ENCODE measurements at places on chromosomes 11 and 22.

DNA sequence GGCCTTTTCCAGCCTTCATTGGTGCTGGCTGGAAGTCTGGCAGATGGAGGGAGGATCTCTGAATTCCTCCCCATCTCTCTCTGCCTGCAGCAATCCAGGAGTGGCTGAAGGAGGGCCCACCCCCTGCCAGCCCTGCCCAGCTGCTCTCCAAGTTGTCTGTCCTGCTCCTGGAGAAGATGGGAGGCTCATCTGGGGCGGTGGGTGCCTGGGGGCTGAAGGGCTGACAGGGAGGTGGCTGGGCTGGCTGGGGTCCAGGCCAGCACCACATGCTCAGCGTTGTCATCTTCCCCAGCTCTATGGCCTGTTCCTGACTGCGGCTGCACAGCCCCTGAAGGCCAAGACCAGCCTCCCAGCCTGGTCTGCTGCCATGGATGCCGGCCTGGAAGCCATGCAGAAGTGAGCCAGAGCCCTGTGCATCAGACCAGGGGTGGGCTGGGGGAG is 12.2 kb downstream of the TKFC start:
- DNase-seq: no peak

- DNase-seq: no peak
Observed at GRCh38 chr11:11996321-11997048, 11.9 kb downstream of the DKK3 start.

DNA sequence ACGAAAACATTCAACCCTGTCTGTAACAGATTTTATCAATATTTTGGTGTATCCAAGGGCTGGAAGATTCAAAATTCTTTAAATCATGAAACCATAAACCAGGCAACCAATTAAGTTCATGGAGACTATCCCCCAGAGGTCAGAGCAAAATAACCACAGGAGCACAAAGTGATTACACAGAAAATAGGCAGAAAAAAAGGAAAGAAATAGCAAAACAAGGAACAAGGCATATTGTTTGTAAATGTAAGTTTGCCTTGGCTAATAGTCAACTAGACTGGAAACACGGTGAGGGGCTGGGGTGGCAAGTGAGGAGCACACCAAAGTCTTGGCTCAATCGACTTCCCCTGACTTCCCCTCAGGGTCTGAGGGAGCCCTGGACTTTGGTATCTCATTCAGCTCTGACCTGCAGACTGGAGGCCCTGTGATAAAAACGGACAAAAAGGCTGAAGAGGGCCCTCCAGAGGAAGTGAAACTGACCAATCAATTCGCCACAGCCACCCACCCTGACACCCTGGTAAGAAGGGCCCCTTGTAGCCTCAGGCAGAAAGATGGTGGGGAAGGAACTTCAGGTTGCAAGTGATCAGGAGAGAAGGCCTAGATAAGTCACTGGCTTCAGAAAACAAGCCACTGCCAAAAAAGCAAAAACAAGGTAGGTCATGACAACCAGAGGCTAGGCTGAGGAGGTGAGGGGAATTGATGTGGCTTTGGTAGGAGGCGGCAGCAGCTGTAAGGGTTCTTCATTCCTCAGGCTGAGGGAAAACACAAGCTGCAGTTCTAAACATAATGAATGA is 1.8 kb downstream of the SIK3 start:
- DNase-seq: peak; percentile 64

DNA sequence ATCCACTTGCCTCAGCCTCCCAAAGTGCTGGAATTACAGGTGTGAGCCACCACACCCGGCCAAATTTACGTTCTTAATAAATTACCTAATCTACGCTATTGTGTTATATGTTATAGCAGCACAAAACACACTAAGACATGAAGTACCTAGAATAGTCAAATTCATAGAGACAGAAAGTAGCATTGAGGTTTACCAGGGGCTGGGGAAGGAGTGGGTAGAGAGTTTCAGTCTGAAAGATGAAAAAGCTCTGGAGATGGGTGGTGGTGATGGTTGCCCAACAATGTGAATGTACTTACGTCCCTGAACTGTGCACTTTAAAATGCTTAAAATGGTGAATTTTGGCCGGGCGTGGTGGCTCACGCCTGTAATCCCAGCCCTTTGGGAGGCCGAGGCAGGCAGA is 65.7 kb upstream of the NUP50 start:
- DNase-seq: no peak

GRCh38 chr11:32288276-32288675 is 147.1 kb downstream of the WT1 start:
- peak; percentile 21 for DNase-seq

GRCh38 chr11:61512435-61512834 is 3.9 kb downstream of the LRRC10B start:
- no peak for DNase-seq

DNA sequence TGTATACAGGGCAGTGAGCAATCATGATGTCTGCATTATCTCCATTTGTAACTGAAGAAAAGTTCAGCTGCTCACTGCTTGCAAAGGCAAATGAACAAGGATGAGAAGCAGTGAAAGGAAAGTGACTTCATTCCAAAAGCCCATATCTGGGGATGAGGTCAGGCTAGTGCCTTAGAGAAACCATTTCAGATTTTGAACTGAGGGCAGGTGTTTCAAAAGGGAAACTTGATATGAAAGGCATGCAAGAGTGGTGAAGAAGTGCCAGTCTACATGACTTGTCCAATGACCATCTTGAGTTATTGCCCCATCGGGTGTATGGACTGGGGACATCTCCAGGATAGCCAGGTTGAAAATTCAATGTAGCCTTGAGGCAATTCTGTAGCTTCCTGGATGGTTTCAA is 7.3 kb upstream of the APOL4 start:
- DNase-seq: no peak

DNA sequence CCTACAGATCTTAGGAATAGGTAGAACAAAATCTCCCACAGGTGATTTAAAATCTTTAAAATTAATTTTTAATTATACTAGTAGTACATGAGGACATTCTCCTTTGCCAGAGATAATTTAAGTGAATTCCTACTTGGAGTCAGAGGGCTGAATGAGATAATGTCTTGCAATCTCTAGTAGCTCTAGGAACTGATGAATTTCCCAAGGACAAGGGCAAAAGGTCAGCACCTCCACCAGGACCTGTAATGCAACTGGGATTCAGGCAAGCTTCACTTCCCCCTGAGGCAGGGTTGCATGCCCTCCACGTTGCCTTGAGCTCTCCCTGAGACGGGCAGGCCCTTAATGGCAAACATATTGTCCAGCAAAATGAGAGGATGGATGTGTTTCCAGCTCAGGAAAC is 330.3 kb upstream of the PITPNB start:
- no peak for DNase-seq

Data from neural progenitor cell (in vitro differentiated cells).